ENCODE measurements at places on chromosomes 3 and 15.

- DNase-seq = no peak
Measured at GRCh38 chr3:191696348-191696747, 235.4 kb downstream of the PYDC2 start.

- DNase-seq = no peak
Measured at GRCh38 chr15:59268168-59268851, 61.7 kb downstream of the LDHAL6B start.

- no peak for DNase-seq
Measured at GRCh38 chr3:100720426-100720825, 11.1 kb downstream of the TFG start.

- no peak for DNase-seq
Measured at GRCh38 chr3:152550284-152550683, 281.6 kb downstream of the MBNL1 start.

DNA sequence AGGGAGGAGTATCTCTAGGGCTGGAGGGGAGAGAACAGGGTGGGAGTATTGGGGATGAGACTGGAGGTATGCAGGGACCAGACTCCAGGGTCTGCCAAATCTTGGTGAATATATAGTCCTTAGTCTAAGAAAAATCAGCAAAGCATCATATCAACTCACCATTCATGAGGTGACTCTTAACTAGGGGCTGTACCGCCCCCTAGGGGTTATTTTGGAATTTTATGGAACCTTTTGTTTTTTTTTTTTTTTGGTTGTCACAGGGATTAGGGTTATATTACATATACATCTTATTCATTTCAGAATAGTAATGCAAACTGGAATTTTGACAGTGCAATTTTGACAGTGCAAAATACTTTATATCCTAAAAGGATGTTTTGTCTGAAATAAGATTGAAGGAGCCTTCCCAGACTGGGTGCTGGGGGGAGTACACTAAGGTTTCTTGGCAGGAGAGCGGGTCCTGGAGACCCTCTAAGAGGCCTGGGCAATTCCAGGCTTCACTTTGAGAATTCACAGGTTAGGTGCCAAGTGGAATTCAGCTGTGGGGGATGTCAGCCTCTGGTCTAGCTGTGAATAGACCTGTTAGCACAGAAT is 7.5 kb downstream of the CMTM7 start:
- no peak for DNase-seq

DNA sequence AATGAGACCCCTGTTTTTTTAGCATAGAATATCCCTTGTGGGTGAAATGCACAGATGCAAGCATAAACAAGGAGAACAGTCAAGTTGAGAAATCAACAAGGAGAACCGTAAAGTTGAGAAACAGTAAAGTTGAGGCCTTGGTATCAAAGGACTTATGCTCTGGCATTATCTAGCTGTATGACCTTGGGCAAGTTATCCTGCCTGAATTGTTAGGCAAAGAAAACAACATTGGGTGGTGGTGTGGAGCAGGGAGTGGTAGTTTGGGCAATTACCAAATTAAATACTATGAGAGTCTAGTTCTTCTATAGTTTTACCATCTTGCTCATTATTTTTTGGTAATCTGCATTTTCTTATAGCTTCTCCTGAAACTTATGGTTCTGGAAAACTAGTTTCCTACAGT is 573.4 kb upstream of the ARPP21 start:
- no peak for DNase-seq

GRCh38 chr3:174529298-174529697 is 329.8 kb upstream of the NAALADL2 start:
- no peak for DNase-seq

GRCh38 chr3:156417559-156418132 is 137.3 kb downstream of the SSR3 start:
- no peak for DNase-seq

GRCh38 chr15:52014616-52015015 is 4.4 kb upstream of the MAPK6 start:
- no peak for DNase-seq

DNA sequence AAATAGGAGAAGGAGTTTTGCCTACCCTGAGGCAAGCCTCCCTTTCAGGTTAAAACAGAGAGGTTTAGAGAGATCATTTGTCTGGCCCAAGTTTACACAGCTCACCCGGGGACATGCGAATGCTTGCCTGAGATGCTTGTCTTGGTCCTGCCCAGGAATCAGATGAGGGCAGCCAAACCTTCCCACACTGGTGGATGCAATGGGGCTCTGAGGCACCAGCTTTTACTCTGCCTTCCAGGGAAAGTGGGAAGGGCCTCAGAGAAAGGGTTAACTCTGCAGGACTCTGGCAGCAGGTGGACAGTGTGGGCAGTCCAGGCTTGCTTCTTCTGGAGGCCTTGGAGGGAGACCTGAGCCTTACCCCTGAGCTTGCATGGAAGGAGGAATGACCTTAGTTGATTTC is 90.0 kb downstream of the LRRK1 start:
- no peak for DNase-seq

DNA sequence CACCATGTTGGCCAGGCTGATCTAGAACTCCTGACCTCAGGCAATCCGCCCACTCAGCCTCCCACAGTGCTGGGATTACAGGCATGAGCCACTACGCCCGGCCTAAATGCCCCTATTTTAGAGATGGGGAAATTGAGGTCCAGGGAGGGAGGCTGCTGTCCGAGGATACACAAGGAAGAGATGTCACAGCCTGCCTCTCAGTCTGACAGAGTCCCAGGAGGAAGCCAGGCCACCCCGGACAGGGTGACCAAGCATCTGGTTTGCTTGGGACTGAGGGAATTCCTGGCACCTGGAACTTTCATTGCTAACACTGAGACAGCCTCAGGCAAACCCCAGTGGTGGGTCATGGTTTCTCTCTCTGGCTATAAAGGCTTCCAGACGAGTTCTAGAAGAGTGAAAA is 30.6 kb upstream of the ADAMTS7 start:
- DNase-seq = no peak

- no peak for DNase-seq
Measured at GRCh38 chr15:40458495-40459371, 12.1 kb upstream of the CHST14 start.

DNA sequence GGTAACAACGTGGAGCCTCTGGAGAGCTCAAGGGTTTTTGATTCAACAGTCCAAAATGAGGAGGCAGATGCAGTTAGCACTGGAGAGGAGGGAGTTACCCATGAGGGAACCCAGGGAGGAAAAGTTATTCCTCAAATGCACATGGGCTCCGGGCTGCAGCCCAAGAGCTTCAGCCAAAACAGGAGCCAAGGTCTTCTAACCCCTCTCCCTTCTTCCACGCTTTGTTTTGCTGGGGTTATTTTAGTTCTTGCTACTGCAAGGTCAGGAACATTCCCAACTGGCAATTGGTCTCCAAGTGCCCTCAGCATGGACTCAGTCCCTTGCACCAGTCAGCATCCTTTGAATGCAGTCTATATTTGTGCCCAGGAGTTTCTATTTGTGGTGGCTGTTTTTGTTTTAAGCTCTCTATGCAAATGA is 90.0 kb downstream of the TGFBR2 start:
- DNase-seq = no peak

DNA sequence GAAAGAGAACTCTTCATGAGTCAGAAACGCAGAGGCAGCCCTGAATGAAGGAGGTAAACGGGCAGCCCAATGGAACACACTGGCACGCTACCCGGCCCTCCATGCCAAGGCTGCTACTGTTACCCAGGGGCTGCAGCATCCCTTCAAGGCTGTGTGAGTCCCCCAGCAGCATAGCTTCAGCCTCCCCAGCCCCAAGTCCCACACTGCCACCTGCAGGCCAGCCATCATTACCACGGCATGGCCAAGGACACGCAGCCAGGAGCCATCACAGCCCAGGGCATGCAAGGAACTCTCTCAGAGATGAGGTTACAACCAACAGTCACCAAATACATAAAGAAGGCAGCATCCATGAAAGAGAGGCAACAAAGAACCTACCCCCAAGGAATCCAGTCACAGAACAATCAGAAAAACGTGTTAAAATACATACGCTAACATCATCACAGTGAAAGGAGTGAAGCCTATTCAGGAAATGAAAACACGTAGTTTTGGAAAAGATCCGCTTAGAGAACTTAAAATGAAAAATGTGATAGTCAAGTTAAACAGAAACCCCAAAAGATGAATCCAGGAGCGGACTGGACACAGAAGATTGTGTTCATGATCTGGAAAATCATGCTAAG is 22.4 kb downstream of the PLA2G4F start:
- peak; percentile 6 for DNase-seq

- DNase-seq = no peak
Measured at GRCh38 chr15:70560617-70561328, 202.6 kb downstream of the UACA start.

- DNase-seq = no peak
Measured at GRCh38 chr3:188687389-188687788, 484.4 kb upstream of the TPRG1 start.

- no peak for DNase-seq
Measured at GRCh38 chr15:91445695-91446228, 345.7 kb downstream of the SV2B start.

- no peak for DNase-seq
Measured at GRCh38 chr3:55630280-55630920, 143.3 kb upstream of the WNT5A start.

DNA sequence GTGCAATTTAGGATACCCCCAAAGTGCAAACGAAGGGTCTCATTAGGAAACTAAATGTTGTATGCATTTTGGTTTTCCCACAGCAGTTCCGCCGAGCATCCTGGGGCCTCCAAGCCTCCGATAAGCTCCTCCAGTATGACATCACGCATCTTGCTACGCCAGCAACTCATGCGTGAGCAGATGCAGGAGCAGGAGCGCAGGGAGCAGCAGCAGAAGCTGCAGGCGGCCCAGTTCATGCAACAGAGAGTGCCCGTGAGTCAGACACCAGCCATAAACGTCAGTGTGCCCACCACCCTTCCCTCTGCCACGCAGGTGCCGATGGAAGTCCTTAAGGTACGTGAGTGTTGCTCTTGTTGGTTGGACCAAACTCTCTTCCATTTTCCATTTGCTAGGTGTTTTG is 120.5 kb upstream of the SAMMSON start:
- DNase-seq = no peak

- DNase-seq = no peak
Measured at GRCh38 chr3:140695361-140696061, 17.6 kb downstream of the TRIM42 start.

DNA sequence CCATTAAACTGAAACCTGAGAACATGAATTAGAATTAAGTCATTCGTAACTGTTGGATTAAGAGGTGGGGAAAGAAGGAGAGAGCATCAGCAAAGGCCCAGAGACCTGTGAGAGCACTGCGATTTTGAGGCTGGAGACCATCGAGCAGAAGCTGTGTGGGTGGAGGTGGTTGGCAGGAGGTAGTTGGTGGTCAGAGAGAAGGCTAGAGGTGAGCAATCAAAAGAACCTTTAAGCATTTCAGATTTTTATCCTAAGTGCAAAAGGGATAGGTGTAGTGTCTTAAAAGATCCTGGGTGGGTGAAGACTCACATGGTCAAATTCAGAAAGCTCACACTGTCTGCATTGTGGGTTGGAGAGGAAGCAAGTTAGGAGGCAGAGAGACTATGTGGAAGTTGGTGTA is 65.1 kb upstream of the TEX264 start:
- no peak for DNase-seq

- DNase-seq = no peak
Measured at GRCh38 chr3:122301063-122301462, 24.0 kb upstream of the CSTA start.

DNA sequence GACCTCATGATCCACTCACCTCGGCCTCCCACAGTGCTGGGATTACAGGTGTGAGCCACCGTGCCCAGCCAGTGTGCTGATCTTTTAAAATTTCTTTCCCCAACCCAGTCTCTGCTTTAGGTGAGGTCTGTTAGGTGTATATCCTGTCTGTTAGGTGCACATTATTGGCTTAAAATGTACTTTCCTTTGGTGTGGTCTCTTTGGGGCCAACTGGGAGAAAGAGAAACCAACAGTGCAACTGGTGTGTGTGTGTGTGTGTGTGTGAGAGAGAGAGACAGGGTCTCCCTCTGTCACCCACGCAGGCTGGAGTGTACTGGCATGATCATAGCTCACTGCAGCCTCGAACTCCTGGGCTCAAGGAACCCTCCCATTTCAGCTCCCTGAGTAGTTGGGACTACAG is 50.3 kb upstream of the GNB5 start:
- DNase-seq = no peak
